ENCODE measurements at places on chromosomes 3 and 15.
A peak's percentile ranks its signal among the peaks of the same experiment; 100 is the strongest.

GRCh38 chr3:53140847-53141845, 10.9 kb upstream of the RFT1 start:
- peak; percentile 43 for DNase-seq

DNA sequence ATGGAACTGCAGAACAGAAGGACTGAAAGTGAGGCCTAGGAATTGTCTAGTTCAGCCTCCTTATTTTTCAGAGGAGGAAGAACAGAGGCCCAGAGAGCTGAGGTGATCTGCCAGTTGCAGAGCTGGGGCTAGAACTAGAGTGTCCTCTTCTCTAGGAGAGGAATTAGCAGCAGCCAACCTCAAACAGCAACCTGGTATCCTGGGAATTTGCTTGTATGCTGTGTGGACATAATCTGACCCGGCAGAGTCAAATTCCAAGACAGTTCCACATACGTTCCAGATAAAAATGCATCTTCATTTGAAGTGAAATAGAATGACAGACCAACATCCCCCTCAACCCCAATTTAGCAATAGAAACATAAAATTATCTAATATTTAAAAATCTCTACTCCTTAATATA, 13.5 kb upstream of the TSC22D2 start:
- DNase-seq: no peak

DNA sequence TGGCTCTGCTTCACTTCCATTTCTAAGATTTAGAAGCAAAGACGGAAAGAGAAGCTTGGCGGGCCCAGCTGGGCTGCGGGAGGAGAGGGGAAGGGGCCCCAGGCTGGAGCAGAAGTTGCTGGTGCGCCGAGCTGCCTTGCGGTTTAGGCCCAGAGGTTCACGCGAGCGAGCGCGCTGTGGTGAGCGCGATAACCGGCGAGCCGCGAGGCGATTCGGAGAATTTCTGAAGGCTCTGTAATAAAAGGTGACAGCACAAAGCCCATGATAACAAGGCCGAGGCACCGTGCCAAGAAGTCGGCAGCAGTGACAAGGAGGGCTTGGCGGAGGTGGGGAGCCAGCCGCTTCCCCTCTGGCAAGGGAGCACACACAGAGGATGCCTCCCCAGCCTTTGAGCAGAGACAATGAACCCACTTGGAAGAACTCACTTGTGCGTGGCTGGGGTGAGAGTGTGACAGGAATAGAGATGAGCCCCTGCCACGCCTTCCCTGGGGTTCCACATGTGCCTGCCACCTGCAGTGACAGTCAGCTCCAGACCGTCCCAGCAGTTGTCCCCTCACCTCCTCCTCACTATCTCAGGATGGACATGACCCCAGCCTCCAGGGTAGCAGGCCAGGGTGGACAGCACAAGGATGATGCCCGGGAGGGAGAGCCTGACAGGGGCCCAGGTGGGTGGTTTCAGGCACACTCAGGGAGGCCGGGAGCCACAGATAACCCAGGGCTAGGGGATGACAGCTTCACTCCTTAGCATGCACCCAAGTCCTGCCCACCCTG, 315.2 kb downstream of the UACA start:
- peak; percentile 99 for DNase-seq

- DNase-seq: no peak
Measured at GRCh38 chr3:180911876-180912303, 580 bp upstream of the FXR1 start.

DNA sequence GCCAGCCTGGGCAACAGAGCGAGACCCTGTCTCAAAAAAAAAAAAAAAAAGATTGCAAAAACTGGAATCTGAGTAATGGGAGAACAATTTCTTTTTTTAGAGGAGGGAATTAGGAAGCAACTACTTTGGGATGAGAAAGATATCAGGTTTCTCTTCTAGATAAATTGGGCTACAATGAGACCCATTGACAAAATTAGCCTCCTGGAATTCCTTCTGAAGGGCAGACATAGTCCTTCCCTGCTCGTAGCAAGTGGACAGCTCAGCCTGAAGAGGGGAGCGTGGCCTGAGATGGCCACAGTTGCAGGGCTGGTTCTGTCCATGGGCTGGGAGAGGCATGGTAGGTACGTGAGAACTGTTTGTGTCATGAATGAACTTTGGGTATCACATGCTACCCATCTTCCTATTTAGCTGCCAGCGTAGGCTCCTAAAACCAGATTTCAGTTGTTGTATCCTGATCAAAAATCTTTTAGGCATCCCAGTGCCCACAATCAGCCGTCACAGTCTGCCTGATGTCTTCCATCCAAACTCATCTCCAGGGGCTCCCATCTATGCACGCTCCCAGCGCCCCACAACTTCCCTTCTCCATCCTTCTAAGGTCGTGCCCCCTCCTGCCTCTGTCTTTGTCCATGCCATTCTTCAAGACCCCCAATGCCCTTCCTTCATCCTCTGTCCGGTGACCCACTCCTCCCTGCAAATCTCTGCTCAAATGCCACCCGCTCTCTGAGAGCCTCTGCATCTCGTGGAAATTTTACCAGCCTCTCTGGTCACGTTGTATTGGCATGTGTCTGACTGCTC, 92.0 kb upstream of the NR2E3 start:
- DNase-seq: no peak

DNA sequence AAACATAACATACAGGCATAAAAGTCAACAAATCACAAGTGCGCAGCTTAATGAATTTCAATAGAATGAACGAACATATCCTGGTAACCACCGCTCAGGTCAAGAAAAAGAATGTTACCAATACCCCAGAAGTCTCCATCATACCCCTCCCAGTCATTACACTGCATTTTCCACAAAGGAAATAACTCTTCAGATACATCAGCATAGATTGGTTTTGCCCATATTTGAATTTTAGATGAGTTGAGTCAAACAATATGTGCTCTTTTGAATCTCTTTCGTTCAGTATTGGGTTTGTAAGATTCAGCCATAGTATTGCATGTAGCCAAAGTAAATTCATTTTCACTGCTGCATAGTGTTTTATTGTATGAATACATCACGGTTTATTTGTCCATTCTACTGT, 6.2 kb upstream of the RAB6B start:
- no peak for DNase-seq

DNA sequence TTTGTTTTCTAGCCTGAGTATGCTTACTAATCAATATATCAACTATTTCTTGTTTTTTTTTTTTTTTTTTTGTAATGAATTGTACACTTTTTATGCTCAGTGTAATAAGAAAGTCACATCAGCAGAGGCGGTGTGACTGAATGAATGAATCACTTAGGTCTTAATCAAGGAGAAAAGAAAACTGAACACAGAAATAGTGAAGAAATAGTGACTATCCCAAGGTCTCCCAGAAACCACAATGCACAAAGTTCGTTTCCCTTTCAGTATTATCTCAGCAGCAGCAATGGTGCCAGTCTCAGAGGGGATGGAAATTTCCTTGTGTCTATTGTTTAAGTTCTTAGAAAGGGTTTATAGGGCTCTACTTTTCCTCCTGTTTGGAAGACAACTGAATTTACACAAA, 80.7 kb downstream of the NR1I2 start:
- no peak for DNase-seq

DNA sequence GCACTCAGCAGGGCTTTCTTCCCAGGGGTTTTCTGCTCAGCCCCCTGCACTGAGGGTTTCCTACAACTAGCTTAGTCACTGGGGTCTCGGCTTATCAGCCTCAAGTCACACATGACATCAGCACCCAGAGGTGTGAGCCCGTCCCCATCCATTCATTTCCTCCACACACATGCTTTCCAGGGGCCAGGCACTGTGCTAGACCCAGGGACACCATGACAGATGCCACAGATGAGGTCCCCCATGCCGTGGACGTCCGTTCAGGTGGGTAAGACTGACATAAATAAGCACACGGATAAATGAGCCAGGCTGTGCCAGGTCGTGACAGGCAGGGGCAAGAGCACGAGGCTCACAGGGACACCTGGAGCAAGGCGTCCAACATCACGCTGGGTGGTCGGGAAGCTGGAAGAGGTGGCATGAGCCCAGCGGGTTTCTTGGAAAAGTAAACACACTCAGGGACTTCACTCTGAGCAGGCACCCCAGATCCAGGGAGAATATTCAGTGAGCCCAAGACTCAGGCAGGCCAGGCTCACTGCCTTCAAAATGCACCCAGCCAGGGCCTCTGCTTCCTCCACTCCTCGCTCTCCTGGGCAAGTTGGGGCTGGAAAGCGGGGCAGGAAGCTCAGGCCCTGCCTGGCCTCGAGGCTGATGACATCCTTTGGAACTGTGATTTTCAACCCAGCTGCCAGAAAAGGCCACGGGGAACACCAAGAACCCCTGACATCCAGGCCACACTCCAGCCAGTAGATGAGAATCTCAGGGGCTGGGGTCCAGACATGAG, 139.3 kb downstream of the CHSY1 start:
- no peak for DNase-seq
